ENCODE measurements at places on chromosomes 3 and 15.

DNA sequence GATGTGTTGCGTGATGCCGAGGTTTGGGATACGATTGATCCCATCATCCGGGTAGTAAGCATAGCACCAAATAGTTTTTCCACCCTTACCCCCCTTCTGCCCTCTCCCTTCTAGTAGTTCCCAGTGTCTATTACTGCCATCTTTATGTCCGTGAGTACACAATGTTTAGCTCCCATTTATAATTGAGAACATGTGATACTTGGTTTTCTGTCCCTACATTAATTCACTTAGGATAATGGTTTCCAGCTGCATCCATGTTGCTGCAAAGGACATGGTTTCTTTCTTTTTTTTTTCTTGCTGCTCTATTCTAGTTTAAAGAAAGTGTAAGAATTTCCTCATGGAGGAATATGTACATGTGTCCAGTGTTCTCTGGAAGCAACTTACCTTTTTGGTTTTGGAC, 51.8 kb downstream of the NSUN3 start:
- DNase-seq = no peak

GRCh38 chr3:129648391-129648790, 41.9 kb upstream of the PLXND1 start:
- DNase-seq = no peak

DNA sequence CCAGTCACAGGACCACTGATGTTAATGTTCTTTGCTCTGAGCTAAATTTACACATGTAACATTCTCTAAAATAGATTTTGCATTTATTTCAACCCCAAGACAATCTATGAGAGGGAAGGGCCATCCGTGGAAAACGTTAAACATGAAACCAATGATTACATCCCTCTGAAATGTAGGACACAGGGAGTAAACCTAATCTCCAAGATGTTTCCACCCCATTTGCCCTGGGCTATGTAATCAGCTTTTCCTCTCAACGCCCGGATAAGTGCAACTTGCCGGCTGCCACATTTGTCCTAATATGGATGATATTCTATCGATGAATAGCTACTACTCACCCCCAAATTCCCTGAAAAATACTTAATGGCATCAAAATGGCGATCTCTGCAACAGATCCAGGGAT, 6.4 kb upstream of the FMN1 start:
- DNase-seq = no peak

GRCh38 chr3:30597769-30598134, 8.6 kb upstream of the TGFBR2 start:
- DNase-seq = no peak

DNA sequence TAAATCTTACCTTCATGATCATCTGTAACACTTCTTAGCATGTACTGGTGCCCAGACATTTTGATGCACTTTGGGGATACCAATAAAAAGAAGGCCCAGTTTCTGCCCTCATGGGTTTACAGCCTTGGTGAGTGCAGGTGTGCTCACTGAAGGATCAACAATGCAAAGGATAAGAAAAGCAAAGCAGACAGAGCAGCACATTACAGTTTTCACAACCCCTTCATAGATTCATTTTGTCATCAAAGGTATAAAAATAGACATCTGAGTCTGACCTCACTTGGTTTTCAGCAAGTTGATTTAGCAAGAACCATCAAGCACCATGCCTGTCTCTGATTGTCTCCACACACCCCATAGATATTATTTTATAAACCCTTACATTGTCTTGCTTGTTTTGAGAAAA, 77.6 kb downstream of the BFSP2 start:
- DNase-seq = no peak

- no peak for DNase-seq
Observed at GRCh38 chr15:46646490-46646889, 1011.7 kb downstream of the SQOR start.

All from activated gamma-delta T cell treated with Interleukin-2 at 50 U/mL for 16 hours (primary cell).